H4 (cell line): ENCODE measurements at places on chromosomes 11 and 22.
A peak's percentile ranks its signal among the peaks of the same experiment; 100 is the strongest.

GRCh38 chr11:100808904-100809491, 121.9 kb downstream of the ARHGAP42 start:
- no peak for DNase-seq

DNA sequence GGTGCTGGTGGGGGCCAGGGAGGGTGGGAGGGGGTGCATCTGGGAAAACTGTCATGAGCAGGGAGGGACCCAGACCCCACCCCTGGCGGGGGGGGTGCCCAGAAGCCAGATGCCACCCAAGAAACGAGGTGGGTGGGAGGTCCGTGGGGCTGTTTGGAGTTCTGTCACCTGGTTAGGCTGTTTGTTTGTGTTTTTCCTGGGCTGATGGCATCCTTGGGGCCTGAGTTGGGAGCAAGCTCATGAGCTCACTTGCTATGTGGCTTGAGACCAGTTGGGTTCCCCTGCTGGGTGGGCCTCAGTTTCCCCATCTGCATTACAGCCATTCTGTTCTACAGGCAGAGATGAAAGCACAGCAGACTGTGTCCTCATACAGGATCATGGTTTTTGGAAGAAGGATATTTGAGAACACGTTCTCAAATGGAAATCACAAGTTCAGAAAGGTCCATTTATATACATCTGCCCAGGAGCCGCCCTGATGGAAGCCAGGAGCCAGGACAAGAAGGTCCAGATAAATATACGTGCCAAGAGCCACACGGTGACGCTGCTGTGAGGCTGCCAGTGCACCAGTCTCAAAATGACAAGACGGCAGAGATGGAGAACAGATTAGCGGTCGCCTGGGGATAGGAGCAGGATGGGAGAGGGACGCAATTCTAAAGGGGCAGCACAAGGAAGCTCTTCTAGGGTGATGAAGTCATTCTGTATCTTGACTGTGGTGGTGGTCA, 312.9 kb downstream of the MN1 start:
- DNase-seq: no peak

- DNase-seq: no peak
Observed at GRCh38 chr22:31629741-31630184, 32.3 kb downstream of the PISD start.

GRCh38 chr11:98227278-98227677, 793.5 kb upstream of the CNTN5 start:
- no peak for DNase-seq

DNA sequence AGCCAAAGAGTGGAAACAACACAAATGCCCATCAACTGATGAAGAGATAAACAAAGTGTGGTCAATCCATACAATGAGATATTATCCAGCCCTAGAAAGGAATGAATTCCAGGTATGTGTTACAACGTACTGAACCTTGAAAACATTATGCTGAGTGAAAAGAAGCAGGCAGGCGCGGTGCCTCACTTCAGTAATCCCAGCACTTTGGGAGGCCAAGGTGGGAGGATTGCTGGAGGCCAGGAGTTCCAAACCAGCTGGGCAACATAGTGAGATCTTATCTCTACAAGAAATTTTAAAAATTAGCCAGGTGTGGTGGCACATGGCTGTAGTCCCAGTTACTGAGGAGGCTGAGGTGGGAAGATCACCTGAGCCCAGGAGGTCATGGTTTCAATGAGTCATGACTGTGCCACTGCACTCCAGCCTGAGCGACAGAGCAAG, 24.6 kb upstream of the TESMIN start:
- no peak for DNase-seq

- DNase-seq: no peak
Observed at GRCh38 chr11:119029340-119030028, 1.2 kb downstream of the SLC37A4 start.

DNA sequence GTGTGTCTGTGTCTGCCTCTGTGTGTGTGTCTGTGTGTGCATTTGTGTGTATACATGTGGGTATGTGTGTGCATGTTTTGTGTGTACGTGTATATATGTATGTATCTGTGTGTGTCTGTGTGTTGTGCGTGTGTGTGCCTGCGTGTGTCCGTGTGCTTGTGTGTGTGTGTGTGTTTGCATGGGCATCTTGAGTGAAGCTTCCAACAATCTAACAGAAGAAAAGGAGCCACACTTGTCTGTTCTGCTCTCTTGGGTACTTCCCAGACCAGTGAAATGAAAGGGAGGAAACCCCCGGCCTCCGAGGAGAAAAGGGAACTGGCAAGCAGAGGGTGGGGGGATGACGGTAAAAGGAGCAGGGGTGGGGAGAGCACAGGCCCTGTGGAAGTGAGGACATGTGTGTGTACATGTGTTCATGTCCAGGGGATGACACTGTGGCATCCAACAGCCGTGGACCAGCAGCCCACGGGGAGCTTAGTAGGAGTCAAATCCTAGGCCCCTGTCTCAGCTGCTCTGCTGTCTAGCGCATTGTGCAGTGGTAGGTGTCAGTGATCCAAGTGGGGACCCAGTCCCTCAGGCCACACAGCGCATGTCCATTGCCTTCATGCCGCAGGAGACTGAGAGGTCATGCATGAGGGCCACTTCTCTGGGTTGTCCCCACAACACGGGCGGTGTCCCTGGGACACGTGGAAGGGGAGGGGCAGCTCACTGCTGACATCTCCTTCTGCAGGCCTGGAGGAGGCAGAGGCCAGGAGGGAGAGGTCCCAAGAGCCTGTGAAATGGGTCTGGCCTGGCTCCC, 8.1 kb downstream of the CSF2RB start:
- no peak for DNase-seq

DNA sequence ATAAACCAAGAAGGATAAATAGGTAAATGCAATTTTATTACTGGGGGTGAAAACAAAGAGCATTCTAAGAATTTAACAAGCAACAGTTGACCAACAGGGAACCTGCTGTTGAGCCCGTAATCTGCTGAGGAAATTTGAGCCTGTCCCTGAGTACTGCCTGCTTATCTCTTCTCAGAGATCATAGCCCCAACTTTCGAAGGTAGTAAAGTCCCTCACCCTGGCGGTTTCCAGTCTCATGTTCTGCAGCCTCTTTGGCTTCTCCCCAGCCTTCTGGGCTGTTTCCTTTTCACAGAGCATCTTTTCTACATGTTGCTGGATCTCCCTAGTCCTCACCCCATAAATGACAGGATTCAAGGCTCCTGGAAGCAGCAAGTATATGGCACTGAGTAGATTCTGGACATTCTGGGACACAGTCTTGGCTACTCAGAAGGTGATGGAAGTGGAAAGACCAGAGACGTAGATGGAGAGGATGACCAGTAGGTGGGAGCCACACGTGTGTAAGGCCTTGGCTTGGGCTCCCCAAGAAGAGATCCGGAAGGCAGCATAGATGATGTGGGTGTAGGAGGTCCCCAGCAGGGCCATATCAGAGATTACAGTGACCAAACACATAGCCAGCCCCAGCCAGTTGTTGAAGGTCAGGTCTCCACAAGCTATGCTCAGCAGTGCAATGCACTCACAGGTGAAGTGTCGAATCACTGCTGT, 51.6 kb downstream of the RRM1 start:
- DNase-seq: no peak

DNA sequence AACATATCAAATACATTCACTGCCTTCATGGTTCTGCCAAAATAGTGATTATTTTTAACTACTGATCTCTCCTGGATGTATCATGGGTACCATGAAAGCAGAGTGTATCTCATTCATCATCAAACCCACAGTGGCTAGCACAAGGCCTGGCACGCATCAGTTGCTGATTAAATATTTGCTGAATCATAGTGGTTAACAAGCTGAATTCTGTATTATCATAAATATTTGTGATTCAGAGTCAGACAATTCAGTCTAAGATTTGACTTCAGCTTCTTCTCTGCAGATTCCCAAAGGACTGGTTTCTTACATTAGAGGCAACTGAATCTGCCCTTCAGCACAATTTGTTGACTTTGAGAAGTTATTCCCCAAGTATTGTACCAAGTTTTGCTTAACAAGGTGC, 715.8 kb upstream of the LRRC4C start:
- DNase-seq: peak; percentile 55

GRCh38 chr11:119284344-119285157, 32.4 kb downstream of the MCAM start:
- peak; percentile 16 for DNase-seq

DNA sequence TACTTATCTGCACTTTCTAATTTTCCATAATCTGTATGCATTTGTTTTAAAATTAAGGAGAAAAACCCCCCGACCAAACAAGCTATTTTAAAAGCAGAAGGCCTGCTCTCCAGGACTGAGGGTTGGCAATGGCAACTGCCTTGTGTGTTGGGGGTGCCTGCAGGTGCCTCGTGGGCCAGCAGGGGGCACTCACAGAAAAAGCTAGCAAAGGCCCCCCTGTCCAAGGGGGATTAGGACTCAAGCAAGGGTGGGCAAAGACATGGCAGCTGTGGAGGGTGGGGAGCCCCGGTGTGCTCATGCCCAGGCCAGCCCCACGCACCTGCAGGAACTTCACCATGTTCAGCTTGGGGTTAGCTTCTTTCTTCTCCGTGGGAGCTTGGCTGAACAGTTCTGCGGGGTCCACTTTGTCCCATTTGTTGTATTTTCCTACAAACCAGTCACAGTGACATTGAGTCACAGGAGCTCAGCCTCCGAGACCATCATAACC, 10.3 kb downstream of the TOP3B start:
- DNase-seq: no peak

DNA sequence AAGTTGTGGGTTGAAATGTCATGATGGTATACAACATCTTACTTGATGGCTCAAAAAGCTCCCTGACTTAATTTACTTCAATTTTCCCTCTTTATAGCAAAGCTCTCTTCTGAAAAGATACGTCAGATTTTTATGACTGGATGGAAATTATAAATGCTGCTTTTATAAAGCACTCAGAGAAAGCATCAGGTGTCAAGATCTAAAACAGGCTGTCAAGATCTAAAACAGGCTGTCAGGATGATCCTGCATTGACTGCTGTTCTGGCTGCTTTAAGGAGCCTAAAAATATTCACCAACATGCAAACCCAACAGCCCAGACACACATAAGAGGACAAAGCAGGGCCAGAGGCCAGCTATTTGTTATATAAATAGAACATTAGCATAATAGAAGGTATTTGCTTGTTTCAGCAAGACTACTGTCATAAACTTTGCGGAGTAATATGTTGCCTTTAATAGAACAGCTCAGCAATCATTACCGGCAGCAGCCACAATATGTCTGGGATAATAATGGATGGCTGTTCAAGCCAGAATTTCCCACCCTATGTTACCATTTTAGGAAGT, 77.3 kb upstream of the ANO5 start:
- no peak for DNase-seq

DNA sequence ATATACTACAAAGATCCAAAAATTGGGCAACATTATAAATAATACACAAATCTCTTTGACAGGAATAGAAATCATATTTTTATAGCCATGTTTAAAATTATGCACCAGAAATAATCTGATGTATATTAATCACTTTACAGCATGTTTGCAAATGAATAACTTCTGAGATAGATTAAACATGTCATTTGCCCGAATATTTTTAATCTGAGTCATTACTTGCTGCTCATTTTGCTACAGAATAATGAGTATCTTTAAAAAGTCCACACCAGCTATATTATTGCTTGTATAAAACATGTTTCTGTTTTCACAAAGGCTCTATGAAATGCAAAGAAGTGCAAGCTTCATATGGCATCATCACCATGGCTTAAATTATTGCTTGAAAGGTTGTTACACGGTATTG, 336.8 kb downstream of the GUCY1A2 start:
- no peak for DNase-seq

GRCh38 chr11:17573526-17573925, 26.5 kb downstream of the OTOG start:
- no peak for DNase-seq

DNA sequence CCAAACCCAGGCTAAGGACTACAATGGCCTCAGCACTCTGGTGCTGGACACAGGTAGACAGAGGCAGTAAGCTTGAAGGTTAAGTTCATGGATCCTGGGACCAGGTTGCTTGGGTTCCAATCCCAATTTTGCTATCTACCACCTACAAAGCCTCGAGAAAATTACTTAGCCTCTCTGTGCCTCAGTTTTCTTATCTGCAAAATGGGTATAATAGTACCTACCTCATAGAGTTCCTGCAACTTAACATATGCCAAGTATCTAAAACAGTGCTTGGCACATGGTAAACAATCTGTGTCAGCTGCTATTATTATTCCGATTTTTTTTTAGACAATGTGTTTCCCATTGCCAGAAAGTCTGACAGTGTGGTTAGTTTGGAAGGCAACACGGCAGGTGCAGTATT, 37.5 kb downstream of the SYN3 start:
- no peak for DNase-seq
